Fibroblast of the aortic adventitia (primary cell): ENCODE measurements at places on chromosomes 7 and 10. TPM values are rescaled to one million over a fixed set of nuclear protein-coding genes. Genes with fewer than 3 reads are reported as not detected.

TSPAN15 gene
- 0.27 and 1.2 TPM in 2 replicates for total RNA-seq

CRPPA gene
- 2.5 and 3.2 TPM in 2 replicates for total RNA-seq

ADAM22 gene
- total RNA-seq = 1.3 and 2.4 TPM in 2 replicates

RAPGEF5 gene
- 1.5 and 4.2 TPM in 2 replicates for total RNA-seq

CALHM3 gene
- total RNA-seq = not detected in 2 replicates

ABCB4 gene
- 0.81 TPM in 1 of 2 replicates, not detected in the other for total RNA-seq

TMEM196 gene
- total RNA-seq = not detected in 2 replicates

PRXL2A gene
- total RNA-seq = 0.90 and 17.7 TPM in 2 replicates

COMTD1 gene
- total RNA-seq = 7.0 and 16.3 TPM in 2 replicates

GBF1 gene
- total RNA-seq = 21.5 and 52.1 TPM in 2 replicates

KLF14 gene
- total RNA-seq = 0.09 TPM in 1 of 2 replicates, not detected in the other

CYP3A7 gene
- 0.74 TPM in 1 of 2 replicates, not detected in the other for total RNA-seq

HOXA3 gene
- total RNA-seq = 1.2 and 3.5 TPM in 2 replicates

CABCOCO1 gene
- total RNA-seq = 3.4 and 6.2 TPM in 2 replicates

ACTA2 gene
- total RNA-seq = 73.5 and 241 TPM in 2 replicates

HOXA9 gene
- not detected in 2 replicates for total RNA-seq

GPR26 gene
- total RNA-seq = under 0.01 TPM in 1 of 2 replicates, not detected in the other

ANKRD1 gene
- total RNA-seq = 1.4 and 4.9 TPM in 2 replicates

PIP gene
- total RNA-seq = not detected in 2 replicates

LLCFC1 gene
- total RNA-seq = not detected in 2 replicates

HOXA6 gene
- total RNA-seq = not detected in 2 replicates

CYP2C18 gene
- total RNA-seq = not detected in 2 replicates

C10orf95 gene
- total RNA-seq = not detected in 2 replicates

FGFR2 gene
- not detected in 2 replicates for total RNA-seq

NEBL gene
- 0.09 and 4.3 TPM in 2 replicates for total RNA-seq

KIAA1217 gene
- 3.6 and 12.5 TPM in 2 replicates for total RNA-seq
